Mesothelial cell of epicardium (in vitro differentiated cells): ENCODE measurements at places on chromosomes 5 and 9.

- DNase-seq: no peak
Observed at GRCh38 chr9:33125461-33125860, 41.7 kb downstream of the B4GALT1 start.

DNA sequence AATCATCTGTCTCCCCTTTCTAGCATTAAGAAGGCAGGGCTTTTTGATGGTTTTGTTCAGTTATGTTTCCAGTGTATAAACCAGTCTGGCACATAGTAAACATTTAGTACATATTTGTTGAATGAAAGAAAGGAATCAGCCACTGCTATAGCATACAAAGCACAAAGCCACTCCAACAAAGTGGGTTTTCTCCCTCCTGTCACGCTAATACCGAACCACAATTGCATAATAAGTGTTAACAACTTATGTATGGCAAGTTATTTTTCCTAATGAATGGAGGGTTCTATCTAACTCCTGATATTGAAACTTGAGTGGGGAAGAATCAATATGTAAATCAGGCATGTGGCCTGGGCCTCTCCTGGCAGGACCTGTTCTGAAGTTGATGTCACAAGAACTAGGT lies 53.9 kb downstream of the PRUNE2 start:
- DNase-seq: no peak

DNA sequence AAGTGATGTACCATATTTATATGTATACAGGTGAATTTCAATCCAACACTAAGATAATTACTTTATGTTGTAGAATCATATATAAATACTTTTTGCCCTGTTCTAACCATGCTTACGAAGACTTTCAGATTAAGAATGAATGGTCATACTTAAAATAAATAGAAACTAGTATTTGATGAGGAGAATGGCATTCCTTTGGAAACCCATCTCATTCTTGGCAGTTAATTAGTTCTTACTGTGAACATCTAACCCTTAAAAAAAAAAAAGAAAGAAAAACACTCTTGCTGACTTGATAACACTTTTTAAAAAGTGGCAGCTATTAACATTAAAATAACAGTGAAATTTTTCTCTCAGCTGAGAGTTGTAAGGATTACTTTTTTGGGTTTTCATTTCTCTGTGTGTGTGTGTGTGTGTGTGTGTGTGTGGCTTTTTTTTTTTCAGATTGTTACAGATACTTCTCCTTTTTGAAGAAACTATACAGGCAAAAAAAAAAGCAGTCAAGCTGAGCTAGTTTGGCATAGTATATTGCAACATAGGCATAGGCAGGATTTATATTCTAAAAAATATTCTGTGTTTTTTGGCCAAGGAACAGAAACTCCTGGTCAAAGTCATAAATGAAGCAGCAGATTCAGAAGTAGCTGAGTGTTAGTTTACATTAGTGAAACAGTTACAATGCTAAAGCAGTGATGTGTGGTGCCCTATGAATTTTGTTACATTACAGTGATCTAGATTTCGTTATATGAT lies 163.5 kb downstream of the CD180 start:
- no peak for DNase-seq

DNA sequence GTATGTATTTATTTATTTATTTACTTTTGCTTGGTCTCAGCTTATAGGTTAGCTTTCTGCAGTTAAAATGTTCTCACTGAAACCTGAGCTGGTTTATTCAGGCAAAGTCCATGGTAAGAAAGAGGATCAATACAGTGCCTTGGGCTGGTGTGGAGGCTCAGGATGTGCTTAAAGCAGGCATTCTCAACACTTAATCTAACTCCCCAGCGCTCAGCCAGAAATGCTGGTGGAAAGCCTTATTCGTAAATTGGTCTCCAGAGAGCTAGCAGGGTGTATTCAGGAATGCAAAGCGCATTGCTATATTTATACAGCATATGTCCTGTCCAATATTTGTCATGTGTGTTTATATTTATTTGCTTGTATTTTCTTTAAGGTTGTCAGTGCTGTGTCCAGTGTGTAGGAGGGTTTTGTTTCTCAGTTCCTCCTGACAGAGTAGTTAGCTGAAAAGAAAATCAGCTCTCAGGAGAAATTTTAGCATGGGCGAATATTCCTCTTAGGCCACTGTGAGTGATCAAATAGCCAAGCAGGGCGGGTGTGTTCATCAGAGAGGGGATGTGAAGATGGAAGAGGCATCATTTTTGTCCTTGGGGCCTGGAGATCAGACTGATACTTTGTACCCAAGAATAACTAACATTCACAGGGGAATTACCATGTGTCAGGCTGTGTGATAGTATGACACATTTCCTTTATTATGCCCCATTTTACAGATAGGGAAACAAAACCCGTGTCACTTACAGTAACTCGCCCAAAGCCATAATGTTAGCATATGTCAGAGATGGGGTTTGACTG lies 65.8 kb downstream of the DOCK2 start:
- no peak for DNase-seq

GRCh38 chr5:39058178-39058921 lies 15.8 kb downstream of the RICTOR start:
- DNase-seq: no peak

GRCh38 chr9:92666236-92666635 lies 3.7 kb downstream of the IPPK start:
- DNase-seq: no peak

- DNase-seq: no peak
Observed at GRCh38 chr5:170483701-170484458, 19.9 kb upstream of the KCNIP1 start.

GRCh38 chr9:137268538-137269201 lies 8.9 kb upstream of the TOR4A start:
- DNase-seq: no peak

GRCh38 chr5:135218790-135219568 lies 180.1 kb downstream of the MACROH2A1 start:
- DNase-seq: no peak

DNA sequence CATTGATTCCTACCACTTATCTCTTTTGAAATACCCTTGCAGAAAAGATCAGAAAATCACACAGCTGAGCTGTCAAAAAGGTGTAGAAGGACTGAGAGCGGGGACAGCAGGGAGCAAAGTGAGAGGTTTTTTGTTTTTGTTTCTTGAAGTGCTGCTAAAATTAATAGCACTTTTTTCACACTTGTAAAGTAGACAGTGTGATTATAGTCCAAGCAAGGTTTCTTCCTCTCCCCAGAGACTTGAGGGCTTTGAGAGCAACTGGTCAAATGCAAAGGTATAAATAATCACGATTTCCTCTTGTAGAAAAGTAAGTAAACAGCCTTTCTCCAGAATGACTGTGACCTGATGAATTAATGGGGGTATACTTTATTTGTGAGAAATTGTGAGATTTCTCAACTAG lies 326.9 kb downstream of the ZNF608 start:
- DNase-seq: no peak

- peak; percentile 82 for DNase-seq
Observed at GRCh38 chr9:93962561-93963440, 7.6 kb upstream of the BARX1 start.

DNA sequence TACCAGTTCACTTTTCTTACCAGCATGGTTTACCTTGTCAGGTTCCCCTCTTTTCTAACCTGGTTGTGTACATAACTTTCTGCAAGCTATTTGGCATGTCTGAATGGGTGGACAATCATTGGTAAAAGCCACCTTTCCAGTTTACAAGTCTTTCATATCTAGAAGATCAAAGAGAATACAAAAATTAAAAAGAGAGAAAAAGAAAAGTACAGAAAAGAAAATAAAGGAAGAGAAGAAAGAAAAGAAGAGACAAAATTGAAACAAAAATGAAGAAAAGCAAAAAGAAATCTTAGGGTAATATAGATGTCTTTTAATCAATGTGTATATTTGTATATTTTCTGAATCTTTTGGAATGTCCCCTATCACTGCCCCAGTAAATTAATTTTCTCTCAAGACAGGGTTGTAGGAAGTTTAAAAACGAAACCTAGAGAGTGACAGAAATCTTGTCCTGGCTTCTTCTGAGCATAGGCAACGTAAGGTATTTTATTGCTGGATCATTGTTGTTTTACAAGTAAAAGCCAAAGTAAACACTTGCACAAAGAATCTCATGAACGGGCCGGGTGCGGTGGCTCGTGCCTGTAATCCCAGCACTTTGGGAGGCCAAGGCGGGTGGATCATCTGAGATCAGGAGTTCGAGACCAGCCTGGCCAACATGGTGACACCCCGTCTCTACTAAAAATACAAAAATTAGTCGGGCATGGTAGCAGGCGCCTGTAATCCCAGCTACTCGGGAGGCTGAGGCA lies 98.7 kb upstream of the IFNE start:
- DNase-seq: no peak

DNA sequence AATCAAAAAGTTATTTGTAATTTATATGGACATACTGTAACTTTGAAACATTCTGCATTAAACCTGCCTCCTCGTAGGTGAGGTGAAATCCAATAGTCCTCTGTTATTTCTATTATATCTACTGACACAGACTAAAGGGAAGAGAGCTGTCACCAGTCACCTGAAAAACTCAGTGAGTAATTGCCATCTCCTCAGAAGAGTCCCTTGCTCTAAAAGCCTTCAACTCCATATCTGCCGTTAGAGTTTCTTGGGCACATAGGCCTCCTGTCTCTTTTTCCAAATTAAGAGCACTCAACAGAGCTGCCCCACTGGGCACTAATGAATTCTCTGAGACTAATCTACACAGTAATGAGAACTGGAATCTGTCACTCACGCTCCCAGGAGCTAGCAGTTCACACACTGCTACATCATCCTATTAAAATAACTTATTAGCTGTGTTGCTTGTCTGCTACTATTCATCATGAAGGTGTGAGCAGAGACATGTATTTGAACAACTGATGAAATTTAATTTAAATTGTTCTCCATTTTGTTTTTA lies 67.3 kb upstream of the VCAN start:
- DNase-seq: no peak

GRCh38 chr9:124688238-124688904 lies 82.7 kb downstream of the NR6A1 start:
- no peak for DNase-seq
